CD4-positive, CD25-positive, alpha-beta regulatory T cell (primary cell): ENCODE measurements at places on chromosomes 5 and 9.
A peak's percentile ranks its signal among the peaks of the same experiment; 100 is the strongest.

DNA sequence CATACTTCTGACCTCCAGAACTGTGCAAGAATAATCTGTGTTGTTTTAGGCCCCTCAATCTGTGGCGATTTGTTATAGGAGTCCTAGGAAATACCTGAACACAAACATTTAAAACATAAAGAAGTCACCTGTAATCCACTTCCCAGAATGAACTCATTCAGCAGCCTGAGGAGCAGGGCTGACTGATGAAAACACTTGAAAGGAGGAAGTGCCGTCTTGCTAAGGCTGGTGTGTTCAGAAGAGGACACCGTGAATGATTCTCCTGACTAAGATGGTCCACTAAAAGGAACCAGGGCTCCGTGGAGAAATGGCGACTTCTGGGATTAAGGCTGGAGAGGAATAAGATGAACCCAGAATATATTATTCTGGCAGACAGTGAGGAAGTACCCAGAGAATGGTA, 18.7 kb upstream of the MARCHF6 start:
- no peak for DNase-seq

GRCh38 chr5:35545190-35545589, 72.5 kb upstream of the SPEF2 start:
- no peak for DNase-seq

DNA sequence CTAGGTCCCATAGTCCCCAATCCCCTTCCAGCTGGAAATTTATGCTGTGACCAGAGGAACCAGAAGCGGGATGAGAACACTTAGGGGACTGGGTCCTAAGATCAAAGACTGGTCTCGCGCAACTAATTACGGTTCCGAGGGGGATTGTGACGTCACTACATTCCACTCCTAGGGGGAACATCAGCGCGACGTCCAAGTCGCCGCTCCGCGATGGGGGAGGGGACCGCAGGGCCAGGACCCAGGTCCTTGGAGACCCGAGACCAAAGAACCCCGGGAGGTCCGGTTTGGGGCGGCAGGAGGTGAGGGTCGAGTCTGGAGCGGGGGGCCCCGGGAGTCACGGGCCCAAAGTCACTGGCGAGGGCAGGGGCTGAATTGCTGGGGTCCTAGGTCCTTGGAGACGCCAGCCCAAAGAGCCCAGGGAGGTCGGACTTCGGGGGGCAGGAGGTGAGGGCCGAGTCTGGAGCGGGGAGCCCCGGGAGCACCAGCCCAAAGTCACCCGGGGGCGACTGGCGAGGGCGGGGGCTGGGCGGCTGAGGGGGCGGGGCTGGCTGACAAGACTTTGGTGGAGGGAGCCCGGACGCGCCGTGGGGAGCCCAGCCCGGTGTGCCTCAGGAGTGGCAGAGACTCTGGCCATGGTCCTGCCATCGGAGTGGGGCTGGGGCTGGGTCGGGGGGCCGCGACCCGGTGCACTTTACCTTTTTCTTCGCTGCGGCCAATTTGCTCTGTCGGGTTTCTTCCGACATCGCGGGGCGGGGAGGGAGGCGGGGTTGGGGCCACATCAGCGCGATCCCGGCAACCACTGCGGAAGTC, at the start of gene GOLGA2:
Gene GOLGA2, minus strand, starts transcription at position 810 of the 810 bp plus-strand sequence. Its CDS starts 31 bp downstream, at position 779.
- DNase-seq: no peak

GRCh38 chr9:124613849-124614248, 106.7 kb upstream of the NR5A1 start:
- no peak for DNase-seq

DNA sequence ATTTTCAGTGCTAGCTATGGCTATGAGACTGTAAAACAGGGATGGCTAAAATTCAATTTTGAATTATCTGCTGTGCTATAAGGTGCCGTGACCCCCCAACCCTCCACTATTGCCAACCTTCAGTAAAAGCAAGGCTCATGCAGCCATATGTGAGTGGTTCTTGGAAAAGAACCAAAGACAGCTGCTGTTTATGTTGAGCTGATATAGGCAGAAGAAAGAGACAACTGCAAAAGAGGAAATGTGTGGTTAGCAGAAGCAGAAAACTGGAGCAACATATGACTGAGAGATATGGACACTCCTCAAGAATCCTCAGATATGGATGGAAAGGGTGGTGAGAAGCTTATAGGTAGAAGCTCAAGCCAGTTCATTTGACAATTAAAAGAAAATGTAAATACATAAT, 200.3 kb downstream of the TLE1 start:
- DNase-seq: no peak

DNA sequence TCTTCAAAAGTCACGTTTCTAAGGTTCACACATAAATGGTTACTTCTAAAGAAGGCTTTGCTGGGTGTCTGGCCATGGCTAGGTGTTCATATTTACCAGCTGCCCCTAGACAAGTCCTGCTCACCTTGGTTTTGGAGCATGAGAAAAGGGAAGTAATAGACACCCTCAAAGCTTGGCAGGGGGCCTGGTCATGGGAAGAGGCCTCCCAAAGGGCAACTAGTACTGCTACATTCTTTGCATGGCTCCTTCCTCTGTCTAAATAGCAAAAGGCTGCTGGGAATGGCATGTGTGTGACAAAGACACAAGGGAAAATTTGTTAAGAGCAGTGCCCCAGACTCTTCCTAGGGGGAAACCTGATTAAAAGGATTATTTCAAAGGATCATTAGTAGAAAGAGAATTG, 93.4 kb downstream of the NRG2 start:
- DNase-seq: no peak

DNA sequence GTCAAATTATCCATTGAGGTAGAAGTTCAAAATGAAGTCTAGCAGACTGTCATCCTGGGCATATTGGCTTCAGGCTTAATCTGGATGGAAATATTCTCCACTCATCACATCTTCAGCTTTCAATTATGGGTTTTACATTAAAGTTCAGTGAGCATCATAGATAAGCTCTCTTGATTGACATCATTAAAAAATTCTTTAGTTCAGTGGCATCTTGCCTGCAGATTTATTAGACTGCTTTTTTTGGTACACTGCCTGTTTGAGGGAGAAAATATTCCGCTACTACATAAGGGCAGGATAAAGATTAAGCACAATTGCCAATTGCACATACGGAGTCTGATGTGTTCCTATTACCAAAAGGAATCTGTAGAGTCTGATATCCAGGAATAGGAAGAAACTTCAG, 2353.8 kb downstream of the MAT2B start:
- no peak for DNase-seq

DNA sequence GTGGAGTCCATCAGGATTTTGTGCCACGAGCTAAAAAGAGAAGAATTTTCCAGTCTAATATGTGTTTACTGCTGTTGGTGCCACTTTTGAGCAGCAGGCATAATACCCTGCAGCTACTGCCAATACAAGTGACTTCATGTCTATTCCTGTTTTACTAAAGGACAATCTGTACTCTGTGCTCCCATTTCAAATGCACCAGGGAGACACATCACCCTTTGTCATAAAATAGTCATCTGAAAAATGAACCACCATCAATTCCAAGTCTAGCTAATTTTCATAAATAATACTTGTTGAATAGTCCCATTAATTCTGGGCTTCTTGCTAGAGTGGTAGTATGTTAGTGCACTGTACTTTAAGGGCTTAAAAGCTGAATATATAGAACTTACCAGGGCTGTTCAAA, 8.9 kb upstream of the PKD2L2 start:
- no peak for DNase-seq

DNA sequence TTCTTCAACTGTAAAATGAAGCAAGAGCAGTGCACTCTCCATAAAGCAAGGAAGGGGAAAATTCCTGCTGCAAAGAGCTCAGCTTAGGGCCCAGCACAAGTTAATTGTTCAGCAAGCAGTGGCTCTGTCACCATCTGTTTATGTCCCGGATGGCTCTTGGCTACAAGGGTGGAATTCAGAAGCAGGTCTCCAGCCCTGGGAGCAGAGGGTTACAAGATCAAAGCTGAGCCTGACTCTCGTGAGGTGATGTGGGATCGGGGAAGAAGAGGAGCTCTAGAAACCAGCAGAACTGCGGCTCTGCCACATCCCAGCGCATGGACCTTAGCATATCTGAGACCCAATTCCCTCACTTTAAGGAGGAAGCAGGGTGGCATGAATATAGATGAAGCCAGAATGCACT, 25.2 kb upstream of the OLFM1 start:
- no peak for DNase-seq

- no peak for DNase-seq
Observed at GRCh38 chr5:152838241-152838786, 433.2 kb upstream of the NMUR2 start.

GRCh38 chr9:111945216-111945615, 48.6 kb downstream of the UGCG start:
- peak; percentile 15 for DNase-seq

DNA sequence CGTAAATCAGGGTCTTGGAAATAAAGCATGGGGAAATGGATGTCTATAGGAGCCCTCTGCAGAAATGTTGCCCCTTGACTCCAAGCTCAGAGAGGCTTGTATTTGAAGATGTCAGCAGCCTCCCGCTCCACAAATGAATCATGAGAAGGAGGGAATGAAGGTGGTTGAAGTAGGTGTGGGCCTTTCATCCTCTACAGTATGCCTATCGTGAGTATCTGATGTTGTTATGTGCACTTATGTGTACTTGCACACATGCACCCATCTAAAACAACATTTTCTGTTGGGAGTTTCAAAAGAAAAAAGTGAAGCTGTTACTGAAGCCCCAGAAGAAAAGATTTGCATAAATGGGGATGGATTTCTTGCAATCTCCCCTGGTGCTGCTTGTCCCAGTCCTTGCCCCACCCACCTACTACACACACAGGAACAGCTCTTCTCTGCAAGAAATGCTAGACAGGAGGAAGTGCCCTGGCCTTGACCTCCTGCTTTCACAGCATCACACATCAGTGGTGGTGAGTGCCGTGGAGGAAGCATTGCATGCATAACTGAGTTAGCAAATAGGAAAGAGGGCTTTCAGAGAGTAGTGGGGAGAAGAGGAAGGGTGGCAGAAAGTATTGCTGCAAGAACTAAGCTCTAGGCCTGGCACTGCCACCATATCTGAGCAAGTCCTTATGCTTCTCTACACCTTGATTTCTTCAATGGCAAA, 156.1 kb downstream of the SNX18 start:
- no peak for DNase-seq

DNA sequence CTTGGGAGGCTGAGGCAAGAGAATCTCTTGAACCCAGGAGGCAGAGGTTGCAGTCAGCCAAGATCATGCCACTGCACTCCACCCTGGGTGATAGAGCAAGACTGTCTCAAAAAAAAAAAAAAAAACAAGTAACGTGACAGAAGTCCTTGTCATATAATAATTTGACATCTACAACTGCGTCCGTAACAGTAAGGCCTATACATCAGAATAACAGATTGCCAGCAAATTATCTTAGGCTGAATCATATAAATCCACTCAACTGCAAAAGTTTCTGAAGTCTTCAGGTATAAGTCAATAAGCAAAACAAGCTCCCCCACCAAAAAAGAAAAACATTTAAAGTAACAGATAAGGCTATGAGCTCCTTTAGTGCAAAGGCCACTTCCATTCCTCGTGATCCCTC, 3.3 kb downstream of the MAPKAP1 start:
- DNase-seq: no peak

DNA sequence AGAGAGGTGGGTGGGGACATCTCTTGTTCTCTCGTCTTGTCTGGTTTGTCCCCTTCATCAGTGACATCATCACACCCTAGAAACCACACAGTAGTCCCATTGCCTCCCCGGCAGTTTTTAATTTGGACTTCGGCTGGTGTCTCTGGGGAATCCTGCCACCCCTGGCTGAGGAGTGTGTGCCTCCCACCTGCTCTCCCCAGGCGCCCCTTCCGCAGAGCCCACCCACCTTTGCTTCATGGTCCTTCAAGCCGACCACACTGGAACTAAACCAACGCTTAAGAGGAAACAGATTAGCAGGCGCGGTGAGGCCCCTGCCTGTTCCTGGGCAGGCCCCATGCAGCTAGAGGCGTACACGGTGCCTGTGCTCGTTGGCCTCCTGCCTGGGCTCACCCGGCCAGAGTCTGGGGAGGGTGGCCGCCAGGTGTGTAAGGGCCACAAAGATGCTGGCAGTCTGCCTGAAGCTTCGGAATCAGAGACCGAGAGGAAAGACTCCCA, 107.6 kb upstream of the SPRY4 start:
- peak; percentile 19 for DNase-seq

GRCh38 chr5:111976705-111977435, 219.9 kb upstream of the NREP start:
- no peak for DNase-seq

GRCh38 chr5:50763846-50764245, 97.4 kb downstream of the PARP8 start:
- no peak for DNase-seq

- DNase-seq: no peak
Observed at GRCh38 chr5:40801771-40802562, 3.8 kb upstream of the PRKAA1 start.

- no peak for DNase-seq
Observed at GRCh38 chr9:21677834-21678233, 124.6 kb upstream of the MTAP start.

DNA sequence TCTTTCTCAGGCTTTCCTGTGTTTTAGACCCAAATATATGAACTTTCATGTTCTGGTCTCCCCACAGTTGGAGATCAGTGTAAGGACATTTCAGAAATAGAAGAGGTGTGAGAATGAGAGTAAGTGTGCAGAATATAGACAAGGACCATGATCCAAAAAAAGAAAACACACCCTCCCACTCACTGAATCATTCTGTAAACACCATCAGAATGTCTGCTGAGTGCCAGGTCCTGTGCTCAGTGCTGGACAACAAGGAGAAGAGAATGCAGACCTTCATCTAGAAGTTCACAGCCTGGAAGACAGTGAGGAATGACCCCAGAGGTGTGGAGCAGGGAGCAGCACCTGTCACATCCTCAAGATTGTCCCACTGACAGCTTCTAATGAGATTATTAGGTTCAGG, 19.1 kb upstream of the SH3RF2 start:
- no peak for DNase-seq

DNA sequence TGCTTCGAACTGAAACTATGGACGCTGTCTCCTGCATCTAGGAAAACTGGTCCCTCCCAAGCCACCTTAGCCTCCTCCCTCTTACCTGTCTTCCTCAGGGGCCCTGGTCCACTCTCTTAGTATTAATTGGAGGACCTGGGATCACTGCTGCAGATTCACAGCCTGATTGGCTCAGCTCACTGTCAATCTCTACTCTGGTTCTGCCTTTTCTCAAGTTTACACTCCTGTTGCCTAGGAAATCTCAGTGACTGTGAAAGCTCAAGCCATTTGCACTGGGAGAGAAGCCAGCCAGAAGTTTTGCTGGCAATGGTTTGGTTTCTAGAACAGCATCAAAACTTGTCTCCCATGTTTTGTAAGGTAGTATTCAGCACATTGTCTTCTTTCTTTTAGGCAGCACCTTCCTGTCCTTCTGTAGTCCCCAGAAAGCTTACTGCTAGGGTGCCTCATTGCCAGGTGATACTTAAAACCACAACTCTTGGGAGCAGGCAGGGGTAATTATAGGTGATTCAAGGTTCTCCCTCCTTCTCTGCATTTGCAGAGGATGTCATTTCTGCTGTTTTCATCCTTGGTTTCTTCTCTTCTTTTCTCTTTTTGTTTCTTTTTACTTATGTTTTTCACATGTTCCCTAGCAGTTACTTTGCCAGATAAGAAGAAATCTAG, at the start of gene CAPSL:
Gene CAPSL, minus strand, starts transcription at position 55 of the 660 bp plus-strand sequence. CDS start 17,502 bp downstream, outside the sequence.
- DNase-seq: no peak

DNA sequence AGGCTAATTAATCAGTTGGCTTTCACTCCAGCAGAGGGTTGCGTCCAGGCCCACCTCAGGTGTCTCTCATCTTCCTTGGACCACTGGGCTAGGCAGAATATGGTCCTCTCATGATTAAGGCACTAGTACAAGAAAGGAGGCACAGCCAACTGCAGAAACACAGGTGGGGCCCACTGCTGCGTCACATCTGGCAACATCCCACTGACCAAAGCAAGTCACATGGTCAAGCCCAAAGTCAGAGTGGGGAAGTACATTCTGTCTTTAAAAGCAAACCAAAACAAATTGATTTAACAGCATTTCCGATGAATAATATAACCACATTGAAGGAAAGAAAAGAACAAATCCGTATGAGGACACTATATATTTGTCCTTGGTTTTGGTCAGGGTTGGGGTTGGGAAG, 28.0 kb upstream of the UBTD2 start:
- no peak for DNase-seq
